ENCODE measurements at places on chromosomes 5 and 9.

GRCh38 chr9:98328770-98329169, 73.3 kb upstream of the TBC1D2 start:
- DNase-seq: no peak

DNA sequence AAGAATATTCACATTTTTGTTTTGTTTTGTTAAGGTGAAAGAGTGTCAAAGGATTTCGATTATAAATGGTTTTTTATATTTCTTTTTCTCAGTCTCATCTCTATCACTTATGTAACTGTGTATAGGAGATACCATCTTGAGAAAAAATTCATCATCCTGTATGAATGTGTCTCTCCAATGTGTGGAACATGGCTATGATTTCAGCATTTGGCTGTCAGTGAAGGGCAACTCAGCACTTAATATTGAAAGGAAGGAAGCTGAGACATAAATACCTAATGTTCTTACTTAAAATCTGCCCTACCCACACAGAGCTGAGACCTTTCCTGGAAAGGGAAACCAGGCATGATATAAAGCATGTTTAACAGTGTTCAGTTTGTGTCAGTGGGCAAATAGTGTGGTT, 474.2 kb upstream of the RIOK2 start:
- DNase-seq: no peak

GRCh38 chr5:180596115-180596667, 4.9 kb upstream of the SCGB3A1 start:
- DNase-seq: no peak

GRCh38 chr5:82104872-82105271, 133.0 kb downstream of the ATG10 start:
- DNase-seq: no peak

DNA sequence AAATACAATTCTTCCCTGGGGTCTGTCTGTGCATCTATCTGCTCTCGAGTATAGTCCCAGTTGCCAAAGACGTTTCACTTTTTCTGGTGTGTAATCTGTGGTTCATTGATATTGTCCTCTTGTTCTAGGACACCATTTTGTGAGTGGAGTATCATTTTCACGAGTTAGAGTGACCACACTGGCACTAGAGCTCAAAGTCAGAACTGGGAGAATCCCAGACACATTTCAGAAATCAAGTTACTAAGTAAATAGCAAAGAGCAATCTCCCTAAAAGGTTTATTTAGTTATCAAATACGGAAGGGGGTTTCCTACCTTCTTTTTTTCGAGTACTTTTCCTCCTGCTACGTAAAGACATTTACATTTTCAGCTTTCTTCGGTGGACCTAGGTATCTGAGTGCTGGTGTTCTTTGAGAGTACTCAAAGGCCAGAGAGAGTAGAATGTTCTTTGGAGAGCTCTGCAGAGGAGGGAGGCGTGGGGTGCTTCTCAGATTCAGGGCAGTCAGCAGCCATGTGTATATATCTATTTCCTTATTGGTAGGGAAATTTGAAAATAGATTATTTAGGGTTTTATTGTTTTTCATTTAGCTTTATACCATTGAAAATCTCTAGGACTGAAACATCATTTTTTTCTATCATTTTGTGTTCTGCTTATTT, 8.9 kb upstream of the HSPA9 start:
- DNase-seq: no peak

DNA sequence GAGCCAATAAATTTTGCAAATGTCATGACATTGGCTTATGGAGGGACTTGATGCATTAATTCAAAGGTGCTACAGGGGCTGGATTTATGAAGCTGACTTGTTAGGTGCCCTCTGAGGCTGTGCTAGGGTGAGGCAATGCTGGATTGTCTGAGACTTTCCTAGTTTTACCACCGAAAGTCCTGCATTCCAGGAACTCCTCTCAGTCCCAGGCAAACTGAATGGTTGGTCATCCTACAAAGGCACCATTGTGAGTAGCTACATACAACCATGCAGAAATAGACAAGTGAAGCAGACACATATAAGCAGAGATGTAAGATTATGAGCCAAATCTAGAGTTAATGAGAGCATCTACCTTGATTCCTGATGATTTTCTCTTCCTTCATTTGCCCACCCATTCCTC, 95.3 kb downstream of the LIX1 start:
- DNase-seq: no peak

GRCh38 chr5:137072361-137073115, 426.6 kb downstream of the SPOCK1 start:
- DNase-seq: no peak

DNA sequence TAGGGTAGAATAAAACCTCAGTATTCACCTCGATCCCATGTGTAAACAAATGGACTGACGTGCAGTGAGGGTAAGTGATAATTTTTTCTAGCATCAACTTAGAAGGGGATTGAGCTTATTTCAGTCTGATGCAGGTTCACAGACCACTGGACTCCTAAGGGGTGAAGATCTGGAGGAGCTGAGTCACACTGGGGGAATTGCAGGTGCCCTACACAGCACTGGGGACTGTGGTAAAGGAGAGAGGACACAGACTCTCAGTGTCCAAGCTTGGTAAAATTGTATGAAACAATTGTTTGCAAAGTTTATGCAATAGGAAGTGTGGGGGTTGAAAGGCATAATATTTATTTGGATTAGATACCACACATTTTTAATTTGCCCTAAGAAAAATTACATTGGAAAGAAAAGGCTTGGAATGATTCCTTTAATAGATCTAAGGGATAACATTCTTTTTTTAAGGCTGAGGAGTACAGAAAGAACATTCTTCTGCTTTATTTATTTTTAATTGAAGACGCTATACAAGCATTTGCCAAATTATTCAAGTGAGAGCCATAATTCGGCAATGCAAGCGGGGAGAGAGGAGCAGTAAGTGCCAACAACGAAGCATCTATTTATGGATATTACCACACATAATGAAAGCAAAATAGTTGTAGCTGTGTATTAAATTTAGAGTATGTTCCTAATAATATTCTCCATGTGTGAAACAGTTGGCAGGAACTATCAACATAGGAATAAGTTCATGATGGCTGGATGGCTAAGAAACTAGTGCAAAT, 766.9 kb upstream of the ADAMTS16 start:
- DNase-seq: no peak

DNA sequence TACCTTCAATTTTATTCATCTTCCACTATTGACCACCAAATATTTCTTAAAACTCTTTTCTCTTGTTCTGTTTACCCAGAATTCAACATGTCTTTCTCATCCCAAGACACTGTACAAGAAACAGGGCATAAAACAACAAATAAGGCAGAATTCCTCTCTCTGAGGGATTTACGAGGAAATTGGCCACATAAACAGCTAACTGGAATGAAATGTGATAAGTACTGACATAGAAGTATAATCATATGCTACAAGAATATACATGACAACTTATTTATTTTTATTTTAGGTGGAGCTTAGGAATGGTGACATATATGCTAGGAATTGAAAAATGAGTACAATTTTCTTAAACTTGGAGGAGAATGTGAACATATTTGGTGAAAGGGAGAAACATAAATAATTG, 48.8 kb upstream of the FBN2 start:
- DNase-seq: no peak

DNA sequence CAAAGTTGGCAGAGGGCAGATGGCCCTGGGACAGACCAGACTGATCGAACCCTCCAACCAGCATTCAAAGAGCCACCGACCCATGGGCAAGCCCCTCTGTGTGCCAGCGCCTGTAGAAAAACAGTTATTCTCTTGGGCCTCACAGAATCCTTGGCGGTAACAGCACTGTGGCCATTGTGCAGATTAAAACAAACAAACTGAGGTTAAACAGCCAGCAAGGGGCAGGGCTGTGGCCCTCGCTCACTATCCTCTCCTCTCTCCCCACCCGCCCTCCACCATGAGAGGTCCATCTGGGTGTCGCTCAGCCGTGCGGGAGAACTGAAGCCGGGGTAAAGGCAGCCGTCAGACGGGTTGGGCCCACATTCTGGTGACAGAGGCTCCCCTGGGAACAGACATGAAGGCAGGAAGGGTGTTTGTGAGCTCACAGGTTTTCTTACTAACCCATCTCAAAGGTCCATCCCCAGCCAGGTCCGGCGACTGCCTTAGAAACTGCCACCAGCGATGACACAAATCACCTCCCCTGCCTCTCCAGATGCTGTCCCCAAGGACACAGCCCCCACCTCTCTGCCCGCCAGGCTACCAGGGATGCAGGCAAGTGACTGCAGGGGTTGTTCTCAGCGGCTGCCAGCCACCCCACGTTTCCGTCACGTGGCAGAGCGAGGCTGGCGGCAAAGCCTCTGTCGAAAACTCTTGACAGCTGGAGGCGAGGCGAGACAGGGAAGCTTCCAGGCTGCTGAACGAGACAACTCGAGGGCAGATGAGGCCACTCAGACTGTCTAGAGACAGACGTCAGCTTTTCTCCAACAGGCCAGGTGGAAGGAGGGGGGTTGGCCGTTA, 75.8 kb upstream of the SARDH start:
- DNase-seq: no peak

GRCh38 chr5:77086689-77087483, at the start of gene ZBED3:
TSS of gene ZBED3 (minus strand) at chr5:77087285. CDS start at chr5:77077878, 9,407 bp downstream.
- DNase-seq: peak; percentile 73

- no peak for DNase-seq
Observed at GRCh38 chr5:69502767-69503488, 10.3 kb downstream of the OCLN start.

DNA sequence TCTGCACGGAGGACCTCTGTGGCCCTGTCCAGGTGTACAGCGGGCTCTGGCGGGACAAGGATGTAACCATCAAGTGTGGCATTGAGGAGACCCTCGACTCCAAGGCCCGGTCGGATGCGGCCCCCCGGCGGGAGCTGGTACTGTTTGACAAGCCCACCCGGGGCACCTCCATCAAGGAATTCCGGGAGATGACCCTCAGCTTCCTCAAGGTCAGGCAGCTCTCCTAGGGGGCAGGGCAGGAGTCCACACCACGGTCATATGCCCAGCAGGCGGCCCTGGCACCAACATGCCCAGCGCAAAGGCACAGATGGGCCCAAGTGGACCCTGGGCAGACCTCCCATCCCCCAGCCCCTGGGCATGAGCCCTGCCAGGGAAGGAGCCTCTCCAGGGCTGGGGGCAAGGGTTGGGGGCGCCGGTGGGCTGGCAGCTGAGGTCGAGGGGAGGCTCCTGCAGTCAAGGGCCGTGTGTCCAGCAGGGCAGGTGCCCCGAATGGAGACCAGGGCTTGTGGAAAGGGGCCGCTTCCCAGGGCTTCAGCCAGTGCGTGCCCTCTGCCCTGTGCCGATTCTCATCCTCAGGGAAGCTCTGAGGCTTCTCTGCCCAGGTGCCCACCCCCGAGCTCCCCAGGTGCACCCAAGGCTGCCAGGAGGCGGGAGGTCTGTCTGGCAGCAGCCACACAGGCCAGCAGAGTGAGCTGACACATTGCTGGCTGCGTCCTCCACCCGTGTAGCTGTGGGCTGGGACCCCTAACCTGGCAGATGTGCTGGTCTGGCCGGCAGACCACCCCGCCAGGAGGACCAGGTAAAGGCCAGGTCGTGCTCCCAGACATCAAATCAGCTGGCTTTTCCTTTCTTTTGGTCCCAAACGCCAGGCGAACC, 10.0 kb downstream of the DIPK1B start:
- DNase-seq: no peak

GRCh38 chr5:78320401-78320800, 25.9 kb upstream of the AP3B1 start:
- DNase-seq: no peak

- DNase-seq: peak; percentile 68
Observed at GRCh38 chr5:353612-354580, 32.4 kb downstream of the AHRR start.

DNA sequence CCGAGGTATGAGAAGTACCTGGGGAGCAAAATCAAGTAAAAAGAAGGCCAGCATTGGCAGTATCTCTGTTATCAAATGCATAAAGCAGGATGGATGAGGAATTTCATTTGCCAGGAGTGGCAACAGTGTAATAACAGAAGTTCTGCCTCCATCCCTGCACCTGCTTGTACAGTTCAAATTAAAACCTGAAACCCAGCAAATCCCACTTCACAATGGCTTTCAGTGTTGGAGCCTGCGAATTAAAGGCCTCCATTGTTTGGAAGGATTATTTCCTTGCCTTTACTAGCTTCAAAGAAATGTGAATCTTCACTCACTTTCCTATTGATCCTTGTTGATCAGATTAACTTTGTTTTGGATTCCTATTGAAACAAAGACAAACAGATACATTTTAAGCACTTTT, 31.5 kb upstream of the IRX1 start:
- no peak for DNase-seq

DNA sequence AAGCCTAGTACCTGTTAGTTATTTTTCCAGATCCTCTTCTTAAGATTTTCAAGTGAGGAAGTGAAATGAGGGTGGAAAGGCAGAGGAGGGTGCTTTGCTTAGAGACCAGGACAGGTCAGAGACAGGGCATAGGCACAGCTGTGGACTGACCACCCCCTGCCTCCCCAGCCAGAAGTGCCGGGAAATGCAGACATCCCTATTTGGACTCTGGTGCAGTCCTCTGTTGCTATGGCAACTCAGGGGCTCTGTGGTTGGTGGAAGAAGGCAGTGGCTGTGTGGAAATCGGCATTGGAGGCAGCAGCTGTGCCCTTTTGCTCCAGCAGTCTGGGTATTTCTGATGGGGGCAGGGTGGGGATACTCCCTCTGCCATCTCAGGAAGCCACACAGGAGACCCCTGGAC, 43.3 kb upstream of the NDFIP1 start:
- no peak for DNase-seq

GRCh38 chr5:3197304-3198073, 398.1 kb upstream of the IRX1 start:
- no peak for DNase-seq

GRCh38 chr9:114370968-114371320, 16.8 kb downstream of the AKNA start:
- DNase-seq: no peak

DNA sequence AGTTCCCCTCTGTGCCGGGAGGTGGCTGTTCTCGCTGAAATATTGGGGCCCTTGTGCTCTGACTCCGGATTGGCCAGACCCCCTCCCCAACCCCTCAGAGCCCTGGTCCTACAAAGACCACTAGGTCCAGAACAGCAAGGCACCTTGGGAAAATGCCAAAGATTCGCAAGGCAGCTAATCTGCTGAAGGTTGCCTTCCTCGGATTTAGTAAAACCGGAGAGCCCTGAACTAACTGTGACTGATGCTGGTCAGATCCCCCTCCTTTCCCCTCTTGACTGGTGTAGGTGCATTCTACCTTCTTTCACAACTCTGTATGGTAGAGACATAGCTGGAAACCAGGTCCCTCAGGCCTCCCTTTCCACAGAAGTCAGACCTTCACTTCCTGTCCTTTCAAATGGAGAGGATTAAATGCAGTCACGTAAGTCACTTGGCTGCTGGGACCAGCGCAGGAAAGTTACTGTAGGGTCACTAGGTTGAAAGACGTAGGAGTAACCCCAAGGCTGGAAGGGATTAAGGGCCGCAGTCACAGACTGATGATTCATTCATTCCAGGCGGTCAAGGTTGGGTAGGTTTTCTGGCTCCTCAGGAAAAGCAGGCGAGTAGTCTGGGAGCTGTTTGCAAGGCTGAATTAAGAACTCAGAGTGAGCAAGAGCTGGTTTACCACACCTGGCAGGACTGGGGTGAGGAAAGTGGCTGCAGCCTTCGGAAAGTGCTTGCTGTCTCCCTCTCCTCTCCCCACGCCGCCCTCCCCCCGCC, 5.3 kb downstream of the BARX1 start:
- no peak for DNase-seq

GRCh38 chr9:7782400-7783120, 17.0 kb downstream of the DMAC1 start:
- DNase-seq: no peak

- no peak for DNase-seq
Observed at GRCh38 chr9:88571419-88571818, 36.4 kb downstream of the NXNL2 start.

Measured in RWPE2 (cell line).